NCI-H187 treated with DMSO at 0.1 percent for 48 hours (cell line): ENCODE measurements at places on chromosomes 5 and 9.

- no peak for DNase-seq
Observed at GRCh38 chr5:80192507-80193241, 63.2 kb downstream of the SERINC5 start.

- no peak for DNase-seq
Observed at GRCh38 chr9:94643176-94643575, 3.9 kb upstream of the FBP1 start.

DNA sequence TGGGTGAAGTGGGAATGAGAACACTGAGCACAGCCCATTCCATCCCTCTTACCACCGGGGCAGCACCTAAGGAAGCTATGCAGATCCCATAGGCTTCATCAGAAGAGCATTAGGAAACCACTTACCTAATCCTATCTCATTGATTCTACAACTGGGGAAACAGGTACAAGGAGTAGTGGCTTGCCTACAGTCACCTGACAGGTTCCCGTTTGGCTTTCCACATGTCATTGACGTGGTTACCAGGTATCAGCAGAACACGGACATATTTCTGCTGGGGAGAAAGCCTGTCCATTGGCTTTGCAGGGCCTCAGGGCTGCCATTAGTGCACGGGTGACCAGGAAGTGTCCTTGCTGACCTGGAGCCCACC lies 11.3 kb downstream of the AFAP1L1 start:
- DNase-seq = no peak

DNA sequence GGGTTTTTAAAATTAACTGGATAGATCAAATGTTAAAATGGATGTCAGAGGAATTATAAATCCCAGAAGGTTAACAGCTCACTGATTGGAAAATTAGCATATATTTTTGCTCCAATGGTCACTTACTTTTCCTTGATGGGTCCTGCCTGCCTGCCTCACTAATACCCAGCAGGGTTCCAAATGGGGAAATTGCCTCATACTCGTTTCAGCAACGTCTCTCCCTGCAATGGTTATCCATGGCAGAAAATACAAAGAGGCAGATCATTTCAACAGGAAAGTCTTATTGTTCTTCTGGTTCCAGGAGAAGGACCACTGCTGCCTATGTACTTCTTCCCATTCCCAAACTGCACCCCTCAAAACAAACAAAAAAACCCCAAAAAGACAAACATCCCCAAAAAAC lies 71.3 kb downstream of the ERP44 start:
- DNase-seq = no peak

- peak; percentile 24 for DNase-seq
Observed at GRCh38 chr9:115262477-115262876, 144.5 kb upstream of the TNC start.

DNA sequence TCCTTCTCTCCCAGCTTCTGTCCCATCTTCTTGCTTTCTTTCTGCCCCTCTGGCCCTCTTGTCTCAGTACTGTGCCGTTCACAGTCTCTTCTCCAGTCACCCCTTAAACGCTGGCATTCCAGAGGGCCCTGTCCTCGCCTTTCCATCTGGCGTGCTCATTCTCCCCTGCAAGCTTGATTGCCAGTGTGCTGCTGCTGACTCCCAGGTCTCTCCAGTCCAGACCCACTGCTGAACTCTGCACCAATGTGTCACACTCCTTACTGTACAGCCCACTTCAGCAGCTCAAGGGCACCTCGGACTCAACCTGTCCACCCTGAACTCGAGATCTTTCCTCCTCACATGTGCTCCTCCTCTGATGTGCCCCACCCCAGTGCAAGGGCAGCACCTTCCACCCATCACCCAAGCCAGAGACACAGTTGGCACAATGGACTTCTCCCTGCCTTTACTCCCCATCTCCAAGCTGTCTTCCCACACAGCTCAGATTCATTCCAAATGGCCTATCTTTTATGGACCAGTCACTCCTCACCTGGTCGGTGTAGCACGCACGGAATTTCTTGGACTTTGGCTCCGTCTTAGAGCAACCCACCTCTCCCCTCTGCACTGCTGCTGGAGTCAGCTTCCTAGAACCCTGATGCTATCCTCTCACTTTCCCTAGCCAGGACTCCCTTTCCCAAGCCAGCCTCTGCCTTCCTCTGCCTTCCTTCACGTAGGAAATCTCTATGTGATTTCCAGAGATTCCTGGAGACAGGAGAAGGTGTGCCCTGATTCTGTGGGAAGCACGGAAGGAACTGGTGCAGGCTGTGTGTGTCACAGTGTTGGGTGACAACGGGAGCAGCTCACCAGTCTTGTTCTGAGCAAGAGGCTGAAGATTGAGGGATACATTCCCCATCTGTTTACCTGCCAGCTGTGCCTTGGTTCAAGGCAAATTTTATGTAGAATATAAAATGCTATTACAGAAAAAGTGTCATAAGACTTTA lies 26.0 kb upstream of the SLC2A8 start:
- no peak for DNase-seq
